ENCODE measurements at places on chromosomes 6 and 20.

DNA sequence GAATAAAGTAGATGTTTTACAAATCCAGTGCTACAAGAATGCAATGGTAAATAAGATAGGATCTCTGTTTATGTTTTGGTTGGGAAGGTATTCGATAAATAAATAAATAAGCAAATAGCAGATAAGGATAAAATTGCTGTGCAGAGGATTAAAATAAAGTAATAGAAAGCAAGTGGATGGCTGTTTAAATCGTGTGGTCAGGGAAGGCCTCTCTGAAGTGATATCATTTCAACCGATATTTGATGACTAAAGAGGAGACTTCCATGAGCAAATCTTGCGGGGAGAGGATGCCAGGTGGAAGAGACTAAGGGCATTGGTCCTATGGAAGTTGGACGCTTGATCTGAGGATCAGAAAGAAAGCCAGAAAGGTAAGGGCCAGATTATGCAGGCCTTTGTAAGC is 92.0 kb upstream of the CCN2 start:
- no peak for DNase-seq

GRCh38 chr20:23879811-23880374 is 345 bp upstream of the CST5 start:
- no peak for DNase-seq

DNA sequence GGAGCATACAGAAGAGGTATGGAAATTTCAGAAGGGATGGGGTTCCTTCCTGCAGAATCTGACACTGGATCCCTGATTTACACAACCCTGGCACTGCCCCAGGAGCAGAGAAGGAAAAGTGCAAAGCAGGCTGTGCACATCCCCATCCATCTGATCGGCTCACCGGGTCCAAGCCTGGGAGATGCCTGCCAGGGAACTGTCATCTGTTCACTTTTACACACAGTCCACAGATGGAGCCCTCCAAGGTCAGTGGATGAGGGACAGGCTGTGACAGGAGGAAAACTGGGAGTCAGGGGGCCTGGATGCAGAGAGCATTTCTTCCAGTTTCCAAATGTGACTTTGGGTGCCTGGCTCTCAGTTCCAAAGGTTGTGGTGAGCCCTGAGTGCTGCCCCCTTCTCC is 11.0 kb upstream of the SYNDIG1 start:
- DNase-seq, result no peak

GRCh38 chr20:431012-431904 is 23.2 kb downstream of the RBCK1 start:
- DNase-seq, result peak; percentile 47

GRCh38 chr20:53176134-53176533 is 204.0 kb downstream of the TSHZ2 start:
- no peak for DNase-seq

DNA sequence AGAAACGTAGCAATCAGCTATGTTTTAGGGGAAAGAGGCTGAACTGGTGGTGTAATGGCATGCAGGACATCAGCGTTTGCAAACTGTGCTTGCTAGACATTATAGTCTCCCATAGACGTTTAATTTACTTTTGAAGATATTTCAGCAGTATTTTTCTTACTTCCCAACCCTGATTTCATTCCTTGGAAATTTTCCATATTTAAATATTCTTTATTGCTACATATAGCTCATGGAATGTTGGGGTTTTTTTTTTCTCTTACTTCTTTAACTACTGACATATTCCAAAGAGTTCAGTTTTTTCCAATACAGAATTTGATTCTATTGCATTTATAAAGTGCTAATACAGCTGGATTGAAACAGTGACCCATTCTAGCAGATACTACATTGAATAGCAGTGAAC is 694.4 kb upstream of the CITED2 start:
- no peak for DNase-seq

DNA sequence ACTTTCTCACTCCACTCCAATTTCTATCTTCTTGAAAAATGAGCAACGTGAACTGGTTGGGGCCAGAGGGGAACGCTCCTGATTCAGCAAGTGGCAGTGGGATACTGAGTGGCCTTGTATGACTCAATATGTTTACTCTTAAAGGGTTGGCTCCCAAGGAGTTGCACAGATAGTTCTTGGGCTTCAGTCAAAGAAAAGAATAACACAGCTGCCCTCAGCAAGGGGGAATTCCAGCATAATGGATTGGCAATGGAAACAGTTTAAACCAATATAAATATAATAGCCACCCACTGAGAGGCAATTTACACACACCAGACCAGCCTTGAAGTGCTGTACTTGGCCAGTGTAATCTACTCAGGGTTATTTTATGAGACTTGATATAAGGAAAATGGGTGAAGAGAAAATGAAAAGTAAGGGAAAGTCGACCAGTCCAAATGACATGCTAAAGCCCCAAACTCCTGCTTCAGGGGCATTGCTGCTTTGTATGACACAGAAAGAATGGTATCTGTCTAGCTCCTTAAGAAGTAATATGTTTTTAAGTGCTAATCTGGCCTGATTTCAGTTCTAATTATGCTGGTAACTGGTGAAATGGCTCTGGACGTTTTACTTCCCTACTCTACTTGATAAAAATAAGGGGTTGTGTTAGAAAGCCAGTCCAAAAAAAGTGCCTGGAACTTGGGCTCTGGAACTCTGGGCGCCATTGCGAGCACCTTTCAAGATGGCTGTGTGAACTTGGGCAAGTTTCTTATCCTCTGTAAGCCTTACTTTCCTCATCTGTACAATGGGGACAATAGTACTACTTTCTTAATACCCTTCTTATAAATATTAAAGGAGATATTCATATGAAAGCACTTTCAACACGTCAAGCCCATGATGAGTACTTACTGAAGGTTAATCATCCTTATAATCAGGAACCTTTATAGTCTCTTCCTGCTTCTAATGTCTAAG is 712.9 kb upstream of the MAP3K7 start:
- no peak for DNase-seq

GRCh38 chr6:133768656-133769295 is 120.1 kb upstream of the TCF21 start:
- no peak for DNase-seq

DNA sequence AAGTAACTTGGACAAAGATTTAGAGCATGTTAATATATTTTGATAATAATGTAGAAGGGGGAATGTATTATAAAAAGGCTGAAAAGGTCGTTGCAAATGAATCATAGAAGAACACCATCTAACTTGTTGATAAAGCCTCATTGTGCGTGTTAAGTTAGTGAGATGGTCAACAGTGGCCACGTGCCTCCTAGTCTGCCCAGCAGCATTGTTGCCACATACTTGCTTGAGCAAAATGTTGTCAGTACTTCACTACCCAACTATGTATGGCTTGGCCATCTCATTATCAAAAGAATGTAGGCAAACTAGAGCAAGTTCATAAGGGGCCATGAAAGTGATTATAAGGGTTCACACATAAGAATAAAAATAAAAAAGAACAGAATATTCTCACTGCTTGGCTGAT is 84.6 kb downstream of the PHACTR1 start:
- no peak for DNase-seq

GRCh38 chr6:166488076-166488685 is 98.3 kb downstream of the RAMACL start:
- peak; percentile 76 for DNase-seq

- peak; percentile 29 for DNase-seq
Measured at GRCh38 chr6:42403421-42403820, 48.3 kb downstream of the TRERF1 start.

- no peak for DNase-seq
Measured at GRCh38 chr20:34079818-34080217, 32.2 kb downstream of the EIF2S2 start.

DNA sequence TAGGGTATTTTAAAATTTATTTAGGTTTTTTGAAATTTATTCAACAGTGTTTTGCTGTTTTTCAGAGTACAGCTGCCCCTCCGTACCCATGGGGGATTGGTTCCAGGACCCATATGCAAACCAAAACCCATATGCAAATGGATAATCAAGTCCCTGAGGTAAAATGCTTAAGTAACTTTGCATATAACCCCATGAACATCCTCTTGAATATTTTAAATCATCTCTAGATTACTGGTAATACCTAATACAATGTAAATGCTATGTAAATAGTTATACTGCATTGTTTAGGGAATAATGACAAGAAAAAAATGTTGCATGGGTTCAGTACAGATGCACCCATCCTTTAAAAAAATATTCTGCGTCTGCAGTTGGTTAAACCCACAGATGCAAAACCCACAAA is 547.9 kb upstream of the CDH4 start:
- no peak for DNase-seq

DNA sequence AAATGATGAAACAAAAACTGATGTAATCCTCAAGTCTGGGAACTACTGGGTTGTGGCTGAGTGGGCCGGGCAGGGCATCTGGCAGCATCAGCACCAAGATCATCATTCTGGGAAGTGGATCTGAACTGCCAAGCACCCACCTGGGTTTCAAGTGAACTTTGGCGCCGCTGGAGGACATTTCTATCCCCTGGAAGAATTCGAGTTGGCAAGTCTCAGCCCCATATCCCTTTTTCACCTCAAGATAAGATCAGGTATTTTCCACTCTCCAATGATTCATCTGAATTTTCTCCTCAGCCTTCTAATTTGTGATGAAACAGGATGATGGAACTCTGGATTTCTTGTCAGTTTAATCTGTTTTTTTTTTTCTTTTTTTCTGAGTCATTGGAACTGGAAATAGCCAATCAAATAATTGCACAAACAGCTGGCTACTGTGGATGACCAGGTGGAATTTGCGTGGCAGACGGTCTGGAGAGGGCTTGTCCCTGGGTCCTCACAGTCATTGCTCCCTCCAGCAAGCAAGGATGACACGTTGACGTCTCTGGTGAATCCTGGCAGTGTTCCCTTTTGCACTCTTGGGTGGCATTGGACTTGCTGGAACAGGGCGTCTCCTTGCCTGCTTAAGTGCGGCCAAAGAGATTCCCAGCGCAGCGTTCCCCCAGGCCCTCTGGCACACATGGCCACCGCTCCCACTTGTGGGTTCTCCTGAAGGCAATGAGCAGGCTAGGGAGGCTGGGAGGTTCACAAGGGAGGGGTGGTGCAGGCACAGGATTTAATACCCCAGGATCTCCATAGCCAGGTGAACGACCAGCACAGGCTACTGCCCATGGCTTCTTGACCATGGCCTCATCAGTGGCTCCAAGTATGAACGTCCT is 80.4 kb downstream of the DHX35 start:
- peak; percentile 11 for DNase-seq

DNA sequence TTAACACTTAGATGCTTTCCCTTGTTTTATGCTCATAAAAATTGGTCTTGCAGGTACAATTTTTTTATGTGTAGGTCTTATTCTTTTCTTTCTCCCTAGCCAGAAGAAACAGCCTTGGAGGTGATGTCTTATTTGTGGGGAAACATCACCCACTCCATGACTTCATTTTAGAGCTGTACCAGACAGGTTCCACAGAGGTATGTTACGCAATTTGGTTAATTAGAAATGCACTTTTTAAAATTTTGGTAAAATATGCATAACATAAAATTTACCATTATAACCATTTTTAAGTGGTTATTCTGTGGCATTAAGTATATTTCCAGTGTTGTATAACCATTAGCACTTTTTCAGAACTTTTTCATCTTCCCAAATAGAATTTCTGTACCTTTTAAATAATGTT is 41.3 kb downstream of the NKX2-4 start:
- DNase-seq, result no peak

DNA sequence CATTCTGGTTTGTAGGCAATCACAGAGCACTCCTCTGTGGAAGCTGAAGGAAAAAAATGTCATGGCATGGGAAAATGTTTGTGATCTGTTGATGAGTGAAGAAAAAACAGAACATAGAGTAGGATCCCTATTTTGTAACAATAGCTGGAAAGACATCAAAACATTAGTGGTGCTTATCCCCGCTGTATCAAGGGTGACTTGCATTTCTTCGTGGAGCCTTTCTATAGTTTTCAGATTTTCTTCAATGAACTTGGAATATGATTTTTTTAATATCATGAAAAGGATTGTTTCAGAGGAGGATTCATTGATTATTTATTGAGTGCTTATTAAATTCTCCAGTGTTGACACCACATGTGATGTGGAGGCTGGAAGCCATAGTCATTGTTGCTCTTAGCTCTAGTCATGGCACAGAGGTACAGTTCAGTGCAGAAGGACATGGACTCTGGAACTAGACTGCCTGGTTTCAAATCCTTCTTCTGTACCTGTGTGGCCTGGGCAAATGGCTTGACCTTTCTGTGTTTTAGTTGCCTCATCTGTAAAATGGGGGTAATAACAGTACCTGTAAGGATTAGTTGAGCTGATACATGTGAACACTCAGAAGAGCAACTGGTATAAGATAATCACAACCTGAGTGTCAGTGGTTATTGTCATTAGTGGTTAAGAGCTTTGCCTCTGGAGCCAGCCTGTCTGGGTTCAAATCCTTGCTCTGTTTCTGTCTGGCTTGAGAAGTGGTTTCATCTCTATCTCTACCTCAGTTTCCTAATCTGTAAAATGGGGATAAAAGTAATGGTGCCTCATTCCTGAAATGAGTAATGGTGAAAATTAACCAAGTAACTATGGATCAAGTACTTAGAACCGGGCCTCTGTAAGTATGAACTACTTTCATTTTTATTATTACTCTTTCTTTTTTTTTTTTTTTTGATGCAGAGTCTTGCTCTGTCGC is 14.7 kb upstream of the CDKN1A start:
- no peak for DNase-seq

GRCh38 chr6:15132854-15133670 is 112.8 kb upstream of the JARID2 start:
- DNase-seq, result no peak

- no peak for DNase-seq
Measured at GRCh38 chr6:142942238-142942637, 2.7 kb downstream of the HIVEP2 start.

DNA sequence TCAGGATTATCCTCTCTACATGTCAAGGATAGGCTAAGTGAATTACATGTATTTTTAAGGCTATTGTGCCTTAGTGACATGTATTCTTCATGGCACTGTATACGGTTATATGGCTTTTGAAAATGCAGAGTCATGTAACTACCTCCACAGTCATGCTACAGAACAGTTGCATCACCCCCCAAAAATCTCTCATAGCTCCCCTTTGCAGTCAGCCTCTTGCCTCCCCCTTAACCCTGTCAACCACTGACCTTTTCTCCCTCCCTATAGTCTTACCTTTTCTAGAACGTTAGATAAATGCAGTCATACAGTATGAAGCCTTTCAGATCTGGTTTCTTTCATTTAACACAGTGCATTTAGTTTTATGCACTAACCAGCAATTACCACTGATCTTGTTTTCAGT is 10.3 kb upstream of the RNF24 start:
- no peak for DNase-seq

GRCh38 chr20:37335642-37336368 is 10.1 kb upstream of the SRC start:
- DNase-seq, result no peak
